ENCODE measurements at places on chromosomes 12 and 14.

- peak; percentile 47 for DNase-seq
Observed at GRCh38 chr12:63802012-63802608, 22.4 kb downstream of the RXYLT1 start.

- DNase-seq = no peak
Observed at GRCh38 chr14:49640540-49641417, 5.7 kb upstream of the DNAAF2 start.

DNA sequence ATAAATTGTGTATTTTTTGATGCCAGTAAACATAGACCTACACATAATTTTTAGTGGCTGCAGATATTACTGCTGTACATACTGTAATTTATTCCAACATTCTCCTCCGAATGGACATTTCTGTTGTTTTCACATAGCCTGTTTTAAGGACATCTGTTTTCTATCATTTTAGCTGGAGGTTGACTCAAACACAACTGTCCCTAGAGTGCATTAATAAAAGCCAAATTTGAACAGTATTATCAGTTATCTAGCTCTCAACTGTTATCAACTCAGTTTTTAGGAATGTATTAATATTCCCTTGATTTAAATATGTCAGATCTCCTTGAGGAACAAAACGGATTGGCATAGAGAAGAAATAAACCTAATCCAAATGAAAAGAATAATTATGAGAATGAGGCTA, 17.2 kb upstream of the PIWIL1 start:
- DNase-seq = no peak

DNA sequence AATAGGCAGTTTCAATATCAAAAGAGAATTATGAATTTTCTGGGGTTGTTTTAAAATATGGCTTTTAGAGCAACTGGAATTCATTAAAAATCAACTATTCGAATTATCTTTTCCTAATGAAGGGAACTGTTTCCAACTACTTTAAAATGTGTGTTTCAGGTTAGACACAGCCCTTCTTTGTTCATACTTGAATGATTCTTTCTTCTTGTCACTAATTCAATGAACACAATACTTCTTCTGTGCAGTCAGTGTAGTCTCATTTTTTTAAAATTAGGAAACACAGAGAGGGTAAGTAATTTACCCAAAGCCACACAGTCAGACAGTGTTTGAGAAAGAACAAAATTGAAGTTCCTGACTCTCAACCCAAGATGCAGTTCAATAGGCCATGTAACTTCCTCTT, 414.0 kb downstream of the CCDC91 start:
- no peak for DNase-seq

DNA sequence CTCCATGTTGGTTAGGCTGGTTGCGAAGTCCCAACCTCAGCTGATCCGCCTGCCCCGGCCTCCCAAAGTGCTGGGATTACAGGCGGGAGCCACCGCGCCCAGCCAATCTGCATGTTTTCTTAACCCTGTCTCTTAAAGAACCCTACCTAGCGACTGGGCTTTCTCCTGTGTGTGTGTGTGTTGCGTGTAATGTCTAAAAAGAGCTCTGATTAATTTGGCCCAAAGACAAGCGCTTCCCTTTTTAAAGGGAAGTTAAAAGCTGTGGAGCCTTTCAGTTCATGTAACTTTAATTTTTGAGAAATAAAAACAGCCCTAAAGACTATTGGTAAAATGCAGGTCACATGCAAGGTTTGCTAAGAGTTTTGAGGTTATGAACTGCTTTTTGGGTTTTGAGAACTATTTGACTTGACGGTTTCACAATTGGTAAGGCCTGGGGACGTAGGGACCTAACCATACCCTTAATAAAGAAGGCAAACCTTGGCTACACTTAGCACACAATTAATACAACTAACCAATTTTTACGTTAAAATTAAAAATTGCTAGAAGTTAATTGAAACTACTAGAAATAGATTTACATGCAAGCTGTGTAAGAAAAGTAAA, 103.2 kb downstream of the KCNMB4 start:
- DNase-seq = no peak

- DNase-seq = no peak
Observed at GRCh38 chr12:77060883-77061240, 4.5 kb downstream of the E2F7 start.

GRCh38 chr12:50192908-50193307, 25.7 kb upstream of the CERS5 start:
- peak; percentile 72 for DNase-seq

DNA sequence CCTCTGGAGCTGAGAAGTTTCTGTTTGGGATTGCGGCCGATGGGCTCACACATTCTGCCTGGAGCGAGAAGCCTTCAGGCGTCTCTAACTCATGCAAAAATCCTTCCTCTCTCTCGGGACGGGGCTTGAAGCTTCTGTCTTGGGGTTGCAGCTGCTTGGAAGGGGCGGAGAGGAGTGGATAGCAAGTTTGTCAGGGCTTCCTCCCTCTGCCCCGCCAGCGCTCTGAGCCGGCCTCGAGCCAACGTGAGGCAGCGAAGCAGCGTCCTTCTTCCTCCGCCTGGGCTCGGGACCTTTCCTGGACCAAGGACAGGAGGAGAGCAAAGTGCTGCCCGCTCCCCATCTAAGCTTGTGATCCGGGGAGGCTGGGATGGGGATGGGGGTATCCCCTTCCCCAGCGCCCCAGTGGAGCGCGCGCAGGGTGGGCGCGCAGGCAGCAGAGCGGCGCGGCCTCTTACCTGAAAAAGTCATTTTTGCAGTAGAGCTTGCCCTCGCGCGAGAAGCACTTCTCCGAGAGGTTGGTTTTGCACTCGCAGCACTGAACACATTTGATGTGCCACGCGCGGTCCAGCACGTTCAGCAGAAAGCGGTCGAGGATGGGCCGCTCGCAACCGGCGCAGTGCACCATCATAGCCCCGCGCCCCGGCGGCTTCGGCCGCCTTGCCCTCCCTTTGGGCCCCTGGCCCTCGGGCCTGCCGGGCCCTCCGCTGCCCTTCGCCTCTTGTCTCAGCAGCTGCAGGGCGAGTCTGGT, 626 bp downstream of the LHX5 start:
- DNase-seq = no peak

- peak; percentile 29 for DNase-seq
Observed at GRCh38 chr14:74882103-74882920, 596 bp downstream of the DLST start.

DNA sequence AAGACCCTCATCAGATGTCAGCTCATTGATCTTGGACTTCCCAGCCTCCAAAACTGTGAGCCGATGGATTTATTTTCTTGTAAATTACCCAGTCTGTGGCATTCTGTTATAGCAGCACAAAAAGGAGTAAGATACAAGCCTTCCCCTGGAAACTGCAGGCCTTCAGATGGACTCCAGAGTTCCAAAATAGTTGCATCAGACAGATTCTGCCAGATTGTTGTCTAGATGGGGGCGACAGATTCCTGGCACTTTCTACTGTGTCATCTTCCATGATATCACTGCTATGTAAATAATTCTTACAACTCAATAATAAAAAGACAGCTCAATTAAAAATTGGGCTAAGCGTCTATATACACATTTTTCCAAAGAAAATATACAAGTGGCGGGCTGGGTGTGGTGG, 17.2 kb upstream of the MARK3 start:
- DNase-seq = peak; percentile 84

GRCh38 chr14:51873221-51873893, 12.9 kb downstream of the GNG2 start:
- DNase-seq = peak; percentile 91

GRCh38 chr14:105482486-105483110, 4.1 kb upstream of the CRIP1 start:
- DNase-seq = no peak

DNA sequence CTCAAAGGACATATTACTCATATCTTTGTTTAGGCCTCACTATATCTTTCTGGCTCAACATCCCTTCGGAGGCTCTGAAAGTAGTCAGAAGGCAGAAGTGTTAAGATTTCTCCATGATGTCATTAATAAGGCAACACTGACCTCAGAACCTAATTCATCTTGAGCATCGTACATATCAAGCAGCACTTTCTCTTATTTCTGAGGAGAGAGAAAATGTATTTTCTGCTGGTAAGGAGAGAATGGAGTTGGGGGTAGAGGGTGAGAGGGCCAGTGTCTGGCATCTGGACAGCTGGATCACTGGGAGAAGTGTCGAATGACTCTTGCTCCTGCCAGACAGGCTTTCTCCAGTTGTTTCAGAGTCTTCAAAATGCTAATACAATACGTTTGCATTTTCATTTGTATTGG, 213.2 kb upstream of the PRICKLE1 start:
- no peak for DNase-seq

DNA sequence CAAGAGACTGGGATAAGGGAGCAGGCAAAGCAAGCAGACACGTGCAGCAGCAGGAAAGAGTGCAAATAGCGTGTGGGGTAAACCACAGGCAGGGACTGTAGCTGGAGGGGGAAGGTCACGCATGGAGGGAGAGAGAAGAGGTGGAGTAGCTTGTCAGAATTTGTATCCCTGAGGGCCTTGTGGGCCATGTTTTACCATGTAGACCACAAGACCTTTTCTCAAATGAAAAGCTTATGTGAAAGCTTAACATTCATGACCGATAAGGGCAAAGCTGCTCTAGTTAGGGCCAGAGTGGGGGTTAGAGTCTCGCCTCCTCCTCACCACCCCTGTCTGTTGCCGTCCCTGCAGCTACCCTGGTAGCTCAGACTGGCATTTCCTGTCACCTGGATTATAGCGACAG, 152.9 kb upstream of the E2F7 start:
- peak; percentile 31 for DNase-seq

DNA sequence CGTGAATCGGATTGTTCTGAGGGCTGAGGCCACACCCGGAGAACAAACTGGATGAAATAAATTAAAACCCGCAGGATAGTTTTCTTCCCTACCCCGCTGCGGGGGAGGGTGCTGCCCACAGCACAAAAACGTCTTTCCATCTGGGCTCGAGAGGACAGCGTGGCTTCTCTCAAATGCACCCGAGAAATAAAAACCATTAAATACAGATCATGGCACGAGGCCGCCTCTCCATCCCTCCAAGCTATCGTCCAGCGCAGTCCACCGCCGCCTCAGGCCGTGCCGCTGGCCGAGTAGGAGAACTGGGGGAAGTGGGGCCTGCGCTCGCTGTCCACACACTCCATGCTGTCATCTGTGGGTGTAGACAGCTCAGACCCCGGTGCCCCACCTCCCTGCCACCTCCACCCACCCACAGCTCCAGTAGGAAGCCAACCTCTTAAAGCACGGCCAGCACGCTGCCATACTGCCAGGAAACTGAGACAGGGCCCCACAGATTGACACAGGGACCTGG, 17.2 kb downstream of the SIVA1 start:
- no peak for DNase-seq

- no peak for DNase-seq
Observed at GRCh38 chr14:99080306-99080705, 191.7 kb downstream of the BCL11B start.

DNA sequence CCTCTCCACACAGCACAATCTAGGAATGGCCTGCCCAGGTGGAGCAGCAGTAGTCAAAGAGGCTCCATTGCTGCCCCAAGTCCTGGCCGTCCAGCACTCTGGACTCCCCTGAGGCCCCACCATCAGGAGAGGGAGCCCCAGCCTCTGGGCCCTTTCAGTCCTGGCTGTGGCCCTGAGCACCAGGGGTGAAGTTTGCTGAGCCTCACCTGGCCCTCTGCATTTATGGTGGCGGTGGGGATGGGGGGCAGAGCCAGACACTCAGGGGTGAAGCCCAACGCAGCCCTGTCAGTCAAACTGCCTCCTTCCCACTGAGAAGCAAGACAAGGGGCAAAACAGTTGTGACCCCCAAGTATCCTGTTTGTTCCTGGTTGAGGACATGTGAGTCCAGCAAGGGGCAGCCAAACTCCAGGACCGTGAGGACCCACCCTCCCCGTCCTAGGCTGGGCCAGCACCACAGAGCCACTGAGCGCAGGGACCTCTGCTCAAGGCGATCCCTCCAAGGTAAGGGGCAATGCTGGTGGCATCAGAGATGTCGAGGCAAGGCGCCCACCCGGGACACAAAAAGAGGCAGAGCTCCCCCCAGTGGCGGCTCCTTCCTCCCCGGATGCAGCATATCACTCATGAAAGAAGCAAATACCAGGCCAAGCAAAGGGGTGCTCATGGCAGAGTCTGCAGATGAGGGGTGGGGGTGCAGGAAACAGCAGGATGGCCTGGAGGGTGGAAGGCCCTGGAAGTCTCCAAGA, 4.8 kb upstream of the AMN start:
- DNase-seq = peak; percentile 48

- DNase-seq = no peak
Observed at GRCh38 chr14:72104011-72104613, 171.9 kb downstream of the RGS6 start.

GRCh38 chr12:1995205-1995896, 8.9 kb downstream of the DCP1B start:
- DNase-seq = no peak

GRCh38 chr14:103006106-103006505, 51.2 kb downstream of the CDC42BPB start:
- DNase-seq = no peak

GRCh38 chr12:85296362-85296761, 16.3 kb downstream of the ALX1 start:
- DNase-seq = no peak

GRCh38 chr12:2940564-2940963, 18.6 kb upstream of the TEAD4 start:
- DNase-seq = no peak

GRCh38 chr12:112792301-112792700, 753 bp downstream of the RPH3A start:
- DNase-seq = no peak

DNA sequence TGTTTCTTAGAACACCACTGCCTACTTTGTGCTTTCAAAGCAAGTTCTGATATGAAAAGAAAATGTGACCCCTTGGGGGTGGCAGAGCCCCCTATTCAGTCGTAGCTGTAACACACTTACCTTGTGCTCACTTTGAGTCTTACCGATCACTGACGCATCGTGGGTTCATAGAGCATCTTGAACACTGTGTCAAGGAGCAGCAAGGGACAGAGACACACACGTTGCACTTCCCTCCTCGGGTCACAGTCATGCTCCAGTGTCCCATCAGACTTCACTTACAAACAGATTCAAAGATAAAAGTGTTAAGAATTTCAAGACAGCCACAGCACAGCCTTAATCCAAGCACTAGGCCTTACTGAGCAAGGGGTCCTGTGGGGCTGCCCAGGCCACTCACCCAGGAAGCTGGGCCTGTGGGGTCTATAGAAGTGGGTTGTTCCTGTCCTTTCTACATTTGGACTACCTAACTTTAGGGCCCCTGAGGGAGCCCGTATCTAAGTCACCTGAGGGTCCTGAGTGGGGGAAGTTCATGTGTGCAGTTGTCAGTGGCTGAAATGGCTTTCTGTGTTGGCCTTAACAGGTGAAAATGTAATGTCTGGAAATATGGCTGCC, 75.4 kb upstream of the BDKRB2 start:
- no peak for DNase-seq

GRCh38 chr12:73951956-73952703, 585.5 kb upstream of the ATXN7L3B start:
- no peak for DNase-seq

Measured in fibroblast of skin of scalp (primary cell).